Right kidney (tissue), 9 donors: ENCODE measurements at places on chromosomes 2 and 18.

GRCh38 chr2:182319556-182320505, 107.0 kb downstream of the PDE1A start:
- no peak for DNase-seq

DNA sequence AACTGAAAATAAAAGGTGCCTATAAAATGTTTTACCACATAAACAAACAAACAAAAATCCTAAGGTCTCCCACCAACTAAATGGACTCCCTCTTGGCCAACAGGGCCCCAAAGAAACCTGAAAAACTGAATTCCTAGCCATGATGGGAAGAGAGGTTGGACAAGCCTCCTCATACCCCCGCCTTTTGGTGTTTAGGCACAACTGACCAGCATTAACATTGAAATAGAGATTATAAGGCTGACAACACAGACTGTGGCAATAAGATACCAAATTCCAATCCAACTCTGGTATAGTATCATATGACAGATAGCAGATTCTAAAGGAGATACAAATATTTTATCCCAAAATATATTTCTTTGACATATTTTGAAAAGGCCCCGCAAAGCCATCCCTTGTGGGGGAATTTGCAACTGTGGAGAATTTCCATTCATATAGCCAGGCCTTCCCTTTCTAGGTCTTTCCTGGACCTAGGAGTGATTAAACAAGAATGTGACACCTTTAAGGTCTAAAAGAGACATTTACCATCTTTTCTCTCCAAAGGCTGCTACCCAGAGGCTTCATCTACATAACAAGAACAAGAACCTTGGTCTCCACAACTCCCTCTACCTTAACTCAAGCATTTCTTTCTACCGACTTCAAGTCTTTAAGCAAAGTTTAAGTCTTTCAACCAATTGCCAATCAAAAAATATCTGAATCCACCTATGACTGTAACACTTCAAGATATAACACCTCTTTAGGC, 80.0 kb downstream of the CHN1 start:
- DNase-seq: no peak

DNA sequence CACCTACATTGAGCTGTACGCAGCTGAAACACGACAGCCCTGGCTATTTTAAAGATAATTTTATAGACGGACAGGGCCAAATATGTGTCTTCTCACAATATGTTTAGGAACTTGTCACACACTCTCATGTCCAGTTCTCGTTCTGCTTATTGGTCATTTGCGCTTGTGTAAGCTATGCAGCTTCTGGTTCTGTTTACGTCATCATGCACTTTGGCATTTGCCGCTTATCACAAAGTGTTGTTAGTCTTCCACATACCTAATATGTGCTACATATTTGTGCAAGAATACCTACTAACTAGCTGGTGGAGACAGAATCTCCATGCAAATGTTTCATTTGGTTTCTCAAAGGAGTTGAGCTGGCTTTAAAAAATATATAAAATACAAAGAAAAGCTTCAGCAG, 7.5 kb upstream of the ZNF516 start:
- no peak for DNase-seq

GRCh38 chr18:69215161-69215560, 185.5 kb upstream of the DOK6 start:
- DNase-seq: no peak

GRCh38 chr2:134532537-134532936, 186.3 kb downstream of the TMEM163 start:
- no peak for DNase-seq

GRCh38 chr18:23816740-23817139, 127.5 kb downstream of the LAMA3 start:
- DNase-seq: no peak

- DNase-seq: no peak
These were observed 3.3 kb downstream of the KLHL30 start for GRCh38 chr2:238141541-238142318.

- DNase-seq: no peak
These were observed 8.7 kb upstream of the HS6ST1 start for GRCh38 chr2:128327180-128327964.

- no peak for DNase-seq
These were observed 27.4 kb upstream of the PXDN start for GRCh38 chr2:1771626-1772280.

- DNase-seq: no peak
These were observed 59.1 kb downstream of the VSNL1 start for GRCh38 chr2:17599617-17600016.

DNA sequence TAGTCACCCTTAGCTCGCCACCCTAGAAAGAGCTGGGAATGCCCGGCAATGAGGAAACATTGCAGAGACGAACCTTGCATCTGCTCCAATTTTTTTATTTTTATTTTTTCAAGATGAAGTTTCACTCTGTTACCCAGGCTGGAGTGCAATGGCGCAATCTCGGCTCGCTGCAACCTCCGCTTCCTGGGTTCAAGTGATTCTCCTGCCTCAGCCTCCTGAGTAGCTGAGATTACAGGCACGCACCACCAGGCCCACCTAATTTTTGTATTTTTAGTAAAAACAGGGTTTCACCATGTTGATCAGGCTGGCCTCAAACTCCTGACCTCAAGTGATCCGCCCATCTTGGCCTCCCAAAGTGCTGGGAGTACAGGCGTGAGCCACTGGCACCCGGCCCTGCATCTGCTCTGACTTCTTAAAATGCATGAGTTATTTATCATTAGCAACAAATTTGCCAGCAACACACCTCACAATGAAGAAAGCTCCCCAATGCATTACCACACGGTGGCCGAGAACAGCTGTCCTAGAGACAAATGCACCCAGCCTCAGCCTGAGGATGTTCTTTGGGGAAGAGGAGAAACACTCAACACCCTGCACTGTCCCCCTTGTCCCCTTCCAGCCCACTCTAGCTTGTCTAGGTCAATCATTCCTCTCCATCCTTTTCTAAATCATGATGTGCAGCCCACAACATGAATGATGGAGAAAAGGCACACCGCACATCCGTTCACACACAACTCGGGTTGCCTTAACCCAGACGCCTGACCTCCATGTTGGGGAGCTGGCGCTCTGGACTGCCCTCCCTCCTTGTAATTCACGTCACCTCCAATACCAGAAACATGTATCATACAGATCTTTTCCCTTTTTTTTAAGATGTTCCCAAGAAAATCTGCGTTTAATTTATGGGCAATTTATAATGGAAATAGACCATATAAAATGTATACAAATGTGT, 46.9 kb downstream of the TTC32 start:
- DNase-seq: no peak

DNA sequence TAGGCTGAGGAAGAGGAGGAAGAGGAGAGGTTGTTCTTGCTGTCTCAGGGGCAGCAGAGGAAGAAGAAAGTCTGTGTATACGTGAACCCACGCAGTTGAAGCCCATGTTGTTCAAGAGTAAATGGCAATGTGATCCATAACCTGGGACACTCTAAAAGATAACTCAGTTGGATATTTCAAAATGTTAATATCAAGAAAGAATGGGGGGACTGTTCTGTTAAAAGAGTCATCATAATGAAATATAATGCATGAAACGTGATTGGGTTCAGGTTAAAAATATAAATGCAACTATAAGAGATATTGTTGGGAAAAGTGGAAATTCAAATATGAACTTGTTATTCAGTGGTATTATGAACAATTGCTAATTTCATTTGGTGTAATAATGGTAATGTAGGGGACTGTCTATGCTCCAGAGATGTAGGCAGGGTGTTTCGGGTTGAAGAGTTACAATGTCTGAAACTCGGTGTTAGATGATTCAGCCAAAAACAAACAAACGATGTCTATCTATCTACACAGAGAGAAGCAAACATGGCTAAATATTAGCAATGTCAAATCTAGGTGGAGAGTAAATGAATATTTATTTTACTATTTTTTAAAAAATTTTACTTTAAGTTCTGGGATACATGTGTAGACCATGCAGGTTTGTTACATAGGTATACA, 21.1 kb upstream of the POLE4 start:
- no peak for DNase-seq

- DNase-seq: no peak
These were observed 14.0 kb upstream of the COL6A3 start for GRCh38 chr2:237427769-237428506.

DNA sequence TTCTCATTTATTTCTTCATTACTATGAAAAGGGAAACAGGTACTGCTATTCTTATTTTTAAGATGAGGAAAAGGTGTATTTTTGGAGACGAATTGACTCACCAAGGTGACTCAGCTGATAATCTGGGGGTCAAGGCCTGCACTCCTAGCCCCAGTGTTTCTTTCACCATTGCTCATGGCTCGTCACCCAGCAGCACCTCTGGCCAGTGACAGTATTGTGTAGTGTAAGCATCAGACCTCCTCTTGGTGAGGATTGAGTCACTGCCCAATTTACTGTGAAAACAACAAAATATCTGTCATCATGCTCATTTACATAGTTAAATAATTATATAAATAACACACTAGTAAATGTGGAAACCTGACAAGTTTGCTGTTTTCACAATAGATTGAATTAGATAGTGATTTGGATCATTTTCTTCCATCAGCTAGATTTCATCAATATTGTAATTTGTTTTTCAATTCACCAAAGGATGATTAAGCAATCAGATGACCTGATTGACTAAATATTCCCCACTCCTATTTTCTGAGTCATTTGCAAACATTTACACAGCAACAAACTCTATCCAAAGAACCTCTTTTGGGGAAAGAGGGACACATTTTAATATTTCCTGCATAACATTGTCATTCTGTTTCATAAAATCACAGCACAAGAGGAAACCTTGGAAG, 492.8 kb upstream of the RAB12 start:
- DNase-seq: no peak

DNA sequence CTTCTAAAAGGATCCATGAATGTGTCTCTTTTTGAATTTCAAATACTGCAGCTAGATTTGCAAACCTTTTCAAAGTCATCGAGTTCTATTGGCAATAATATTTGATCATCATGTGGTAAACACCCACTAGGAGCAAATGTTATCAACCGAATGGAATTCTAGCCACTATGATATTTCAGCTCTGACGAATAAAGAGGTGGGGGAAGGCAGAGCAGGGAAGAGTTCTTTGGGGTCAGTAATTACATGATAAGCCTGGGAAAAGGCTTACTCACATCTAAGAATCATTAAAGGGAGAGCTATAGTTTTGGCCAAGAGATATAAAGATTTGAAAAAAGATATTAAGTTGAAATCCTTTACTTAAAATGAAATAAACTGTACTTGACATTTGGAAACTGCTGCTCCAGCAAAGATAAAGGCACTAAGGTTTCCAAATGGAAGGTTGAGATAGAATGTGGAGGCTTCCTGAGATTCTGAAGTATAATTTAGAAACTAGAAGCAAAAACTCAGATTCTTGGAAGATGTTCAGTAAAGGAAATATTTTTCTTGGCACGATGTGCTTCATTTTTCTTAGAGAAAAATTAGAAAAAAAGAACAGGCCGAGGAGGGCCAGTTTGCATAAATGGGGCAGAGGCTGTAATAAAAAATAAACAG, 104.7 kb upstream of the ARHGAP28 start:
- no peak for DNase-seq

- DNase-seq: no peak
These were observed 99.1 kb downstream of the PTGR3 start for GRCh38 chr18:75109819-75110218.

- DNase-seq: no peak
These were observed 1604.2 kb downstream of the LRP1B start for GRCh38 chr2:140526575-140526974.

GRCh38 chr2:120794716-120795115, 59.0 kb downstream of the GLI2 start:
- no peak for DNase-seq

DNA sequence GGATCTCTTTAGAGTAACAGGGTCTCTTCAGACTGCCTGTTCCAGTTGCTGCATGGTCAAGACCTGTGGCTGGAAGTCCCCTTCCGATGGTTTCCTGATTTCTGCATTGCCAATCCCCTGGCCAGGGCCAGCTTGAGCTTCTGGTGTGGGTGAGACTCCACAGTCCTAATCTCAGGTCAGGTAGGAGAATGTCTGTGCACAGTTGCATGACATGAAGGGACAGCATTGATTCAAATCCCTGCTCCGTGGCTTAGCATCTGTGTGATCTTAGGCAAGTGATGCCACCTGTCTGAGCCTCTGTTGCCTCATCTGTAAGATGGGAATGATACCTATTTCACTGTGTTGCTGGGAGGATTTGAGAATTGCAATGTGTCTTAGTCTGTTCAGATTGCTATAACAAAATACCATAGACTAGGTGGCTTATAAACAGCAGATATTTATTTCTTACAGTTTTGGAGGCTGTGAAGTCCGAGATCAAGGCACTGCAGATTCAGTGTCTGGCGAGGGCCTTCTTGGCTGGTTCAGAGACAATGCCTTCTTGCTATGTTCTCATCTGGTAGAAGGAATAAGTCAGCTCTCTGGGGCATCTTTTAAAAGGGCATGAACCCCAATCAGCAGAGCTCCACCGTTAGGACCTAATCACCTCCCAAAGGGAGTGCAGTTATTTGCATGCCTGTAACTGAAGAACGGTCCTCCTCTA, 66.2 kb downstream of the ATOH8 start:
- no peak for DNase-seq

DNA sequence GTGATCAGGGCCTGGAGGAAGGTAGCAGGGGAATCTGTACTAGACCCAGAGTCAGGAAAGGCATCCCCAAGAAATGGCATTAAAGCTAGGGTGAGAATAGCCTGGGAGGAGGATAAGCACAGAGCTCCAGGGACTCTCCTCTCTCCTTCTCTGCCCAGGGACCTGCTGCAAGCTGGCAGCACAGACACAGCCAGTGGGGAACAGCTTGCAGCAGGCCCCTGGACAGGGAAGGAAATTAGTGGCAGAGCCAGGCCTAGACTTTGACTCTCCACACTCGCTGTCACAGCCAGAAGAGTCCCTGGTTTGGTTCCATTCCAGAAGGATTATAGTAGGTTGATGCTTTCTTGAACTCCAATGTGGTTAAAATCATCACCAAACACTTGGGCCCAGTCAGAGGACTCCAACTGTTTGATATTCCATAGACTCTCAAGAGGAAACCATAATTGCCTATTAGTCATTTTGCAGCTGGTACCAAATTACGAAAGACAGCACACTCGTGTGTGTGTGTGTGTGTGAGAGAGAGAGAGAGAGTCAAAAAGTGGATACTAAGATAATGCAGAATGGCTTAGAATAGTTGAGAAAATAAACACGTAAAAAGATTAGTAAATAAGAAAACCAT, 95.5 kb upstream of the ATP8B1 start:
- DNase-seq: no peak

GRCh38 chr2:173350383-173350782, 4.3 kb upstream of the CDCA7 start:
- DNase-seq: no peak

DNA sequence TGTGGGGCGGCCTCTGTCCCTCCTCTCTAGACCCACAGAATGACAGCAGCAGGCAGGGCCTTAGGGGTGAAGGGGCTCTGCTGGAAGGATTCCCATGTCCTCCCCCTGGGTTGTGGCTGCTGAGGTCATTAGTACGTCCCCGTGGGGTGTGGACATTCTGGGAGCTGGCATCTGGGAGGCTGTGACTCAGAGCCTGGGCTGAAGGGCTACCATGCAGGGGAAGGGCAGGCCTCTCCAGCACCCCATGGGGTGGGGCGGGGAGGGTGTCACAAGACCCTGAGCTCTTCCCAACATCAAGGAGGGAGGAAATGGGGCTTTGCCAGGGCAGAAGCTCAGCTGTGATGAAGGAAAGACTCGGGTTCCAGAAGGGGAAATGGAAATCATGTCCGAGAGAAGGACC, 105.8 kb upstream of the SMAD2 start:
- DNase-seq: no peak

GRCh38 chr2:207337234-207338219, 171.8 kb upstream of the KLF7 start:
- no peak for DNase-seq

GRCh38 chr2:152740743-152741328, 22.4 kb downstream of the ARL6IP6 start:
- DNase-seq: no peak

- DNase-seq: no peak
These were observed 10.4 kb downstream of the MFSD2B start for GRCh38 chr2:24020244-24020643.

- peak; percentile 2 for DNase-seq
These were observed 155.1 kb upstream of the FSHR start for GRCh38 chr2:49309461-49309860.
